A549 treated with dexamethasone at 1 μM for 4 hours (cell line): ENCODE measurements at places on chromosomes 7 and 10. TPM values are rescaled to one million over a fixed set of nuclear protein-coding genes. Genes with fewer than 3 reads are reported as not detected.

The HABP2 gene
- 0.07 to 0.14 TPM (median 0.11 TPM) in 5 replicates for total RNA-seq

The MYL10 gene
- not detected in 5 replicates for total RNA-seq

The NYAP1 gene
- total RNA-seq, result 3.9 to 7.8 TPM (median 6.4 TPM) in 5 replicates

The FAM13C gene
- total RNA-seq, result 0.07 to 0.32 TPM (median 0.14 TPM) in 4 of 5 replicates, not detected in the other

The PIP gene
- 0.19 to 0.32 TPM (median 0.23 TPM) in 3 of 5 replicates, not detected in the others for total RNA-seq

The NEUROG3 gene
- not detected in 5 replicates for total RNA-seq

The GPC2 gene
- total RNA-seq, result 0.39 to 0.75 TPM (median 0.69 TPM) in 5 replicates

The ELN gene
- total RNA-seq, result 0.12 to 0.25 TPM (median 0.16 TPM) in 5 replicates
